Activated CD4-positive, CD25-positive, alpha-beta regulatory T cell treated with anti-CD3 and anti-CD28 coated beads, Interleukin-2, amount 50 U/mL, for 72 hours (primary cell): ENCODE measurements at places on chromosomes 13 and 19.

DNA sequence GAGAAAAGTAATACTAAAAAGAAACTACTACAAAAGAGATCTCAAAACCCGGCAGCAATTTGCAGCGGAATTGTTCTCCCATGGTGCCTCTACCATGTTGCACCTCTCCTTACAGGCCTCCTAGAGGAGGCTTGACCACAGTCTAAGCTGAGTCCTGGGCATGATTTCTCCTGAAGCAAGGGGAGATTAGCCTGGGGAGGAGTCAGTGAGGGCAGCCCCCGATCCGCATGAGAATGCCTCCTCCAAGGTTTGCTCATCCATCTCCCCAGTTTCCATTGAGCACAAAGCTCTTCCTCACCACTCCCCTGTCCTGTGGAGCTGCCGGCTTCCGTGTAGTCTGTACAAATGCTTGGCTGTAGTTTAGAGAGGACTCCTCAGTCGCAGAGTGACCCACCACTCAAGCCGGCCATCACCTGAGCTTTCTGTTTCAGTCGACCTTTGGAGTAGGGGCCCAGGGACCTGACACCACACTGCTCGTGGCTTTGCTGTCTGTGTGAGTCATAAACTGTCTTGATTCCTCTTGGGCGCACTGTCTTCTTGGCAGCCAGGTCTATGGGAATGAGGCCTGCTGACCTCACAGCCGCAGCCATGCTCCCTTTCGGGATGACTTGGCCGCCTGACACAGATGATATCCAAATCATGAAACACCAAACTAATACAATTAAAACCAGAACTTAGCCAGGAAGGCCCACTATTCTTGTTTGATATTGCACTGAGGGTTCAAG is 72.3 kb downstream of the C1QTNF9 start:
- no peak for DNase-seq

DNA sequence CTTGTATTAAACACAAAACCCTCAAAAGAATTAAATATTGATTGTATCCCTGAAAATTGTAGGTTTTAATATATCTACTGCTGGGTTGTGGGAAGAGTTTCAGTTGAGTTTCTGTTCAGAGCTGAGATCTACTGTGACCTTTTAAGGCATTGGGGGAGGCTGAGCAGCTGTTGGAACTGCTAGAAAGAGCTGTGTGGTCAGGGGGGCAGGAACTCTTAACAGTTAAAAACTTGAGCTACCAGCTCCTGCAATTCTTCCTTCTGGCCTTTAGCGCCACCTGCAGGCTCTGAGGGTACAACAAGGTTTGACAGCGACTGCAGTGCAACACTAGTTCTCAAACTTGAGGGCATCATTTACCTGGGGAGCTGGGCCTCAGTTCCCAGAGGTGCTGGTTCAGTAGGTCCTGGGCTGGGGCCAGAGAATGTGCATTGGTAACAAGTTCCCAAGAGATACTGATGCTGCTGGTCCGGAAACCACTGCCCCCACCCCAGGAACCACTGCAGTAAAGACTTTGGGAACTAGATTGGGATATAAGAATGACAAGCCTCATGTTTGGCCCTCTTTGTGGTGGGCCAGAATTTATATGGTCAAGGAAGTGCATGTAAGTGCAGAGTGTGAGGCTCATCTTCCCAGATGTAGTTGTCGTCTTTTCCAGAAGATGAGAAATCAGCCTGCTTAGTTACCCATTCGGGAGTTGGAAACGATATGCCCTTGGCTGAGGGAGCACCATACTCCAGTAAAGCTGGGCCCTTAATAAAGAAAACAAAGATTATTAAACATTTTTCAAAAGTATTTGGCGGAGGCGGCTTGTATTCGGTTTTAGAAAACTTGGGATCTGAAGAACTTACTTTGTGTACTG is 2.6 kb downstream of the RNASEH2B start:
- peak; percentile 90 for DNase-seq

- DNase-seq = no peak
Observed at GRCh38 chr19:8697671-8698432, 743 bp downstream of the ACTL9 start.

- DNase-seq = no peak
Observed at GRCh38 chr19:46863818-46864629, 3.2 kb downstream of the ARHGAP35 start.

GRCh38 chr19:49415102-49415809 is 8.0 kb downstream of the PTH2 start:
- no peak for DNase-seq

DNA sequence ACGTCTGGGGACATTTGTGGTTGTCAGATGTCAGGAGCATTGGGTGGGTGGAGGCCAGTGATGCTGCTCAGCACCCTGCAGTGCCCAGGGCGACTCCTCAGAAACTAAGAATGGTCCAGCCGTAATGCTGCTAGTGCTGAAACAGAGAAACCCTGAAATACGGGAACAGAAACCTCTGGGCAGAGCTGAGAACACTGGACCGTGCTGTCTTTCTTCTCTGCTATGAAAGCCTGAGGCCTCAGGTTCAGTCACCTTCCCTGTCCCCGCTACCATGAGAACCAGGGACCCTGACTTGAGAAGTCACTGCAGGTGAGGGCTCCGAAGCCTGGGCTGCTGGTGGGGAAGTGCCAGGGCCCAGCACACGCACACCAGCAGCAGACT is 13.4 kb downstream of the CAPS start:
- no peak for DNase-seq

- no peak for DNase-seq
Observed at GRCh38 chr13:102901056-102901455, 55.2 kb downstream of the ERCC5 start.

- no peak for DNase-seq
Observed at GRCh38 chr13:97005625-97006262, 11.5 kb upstream of the OXGR1 start.

DNA sequence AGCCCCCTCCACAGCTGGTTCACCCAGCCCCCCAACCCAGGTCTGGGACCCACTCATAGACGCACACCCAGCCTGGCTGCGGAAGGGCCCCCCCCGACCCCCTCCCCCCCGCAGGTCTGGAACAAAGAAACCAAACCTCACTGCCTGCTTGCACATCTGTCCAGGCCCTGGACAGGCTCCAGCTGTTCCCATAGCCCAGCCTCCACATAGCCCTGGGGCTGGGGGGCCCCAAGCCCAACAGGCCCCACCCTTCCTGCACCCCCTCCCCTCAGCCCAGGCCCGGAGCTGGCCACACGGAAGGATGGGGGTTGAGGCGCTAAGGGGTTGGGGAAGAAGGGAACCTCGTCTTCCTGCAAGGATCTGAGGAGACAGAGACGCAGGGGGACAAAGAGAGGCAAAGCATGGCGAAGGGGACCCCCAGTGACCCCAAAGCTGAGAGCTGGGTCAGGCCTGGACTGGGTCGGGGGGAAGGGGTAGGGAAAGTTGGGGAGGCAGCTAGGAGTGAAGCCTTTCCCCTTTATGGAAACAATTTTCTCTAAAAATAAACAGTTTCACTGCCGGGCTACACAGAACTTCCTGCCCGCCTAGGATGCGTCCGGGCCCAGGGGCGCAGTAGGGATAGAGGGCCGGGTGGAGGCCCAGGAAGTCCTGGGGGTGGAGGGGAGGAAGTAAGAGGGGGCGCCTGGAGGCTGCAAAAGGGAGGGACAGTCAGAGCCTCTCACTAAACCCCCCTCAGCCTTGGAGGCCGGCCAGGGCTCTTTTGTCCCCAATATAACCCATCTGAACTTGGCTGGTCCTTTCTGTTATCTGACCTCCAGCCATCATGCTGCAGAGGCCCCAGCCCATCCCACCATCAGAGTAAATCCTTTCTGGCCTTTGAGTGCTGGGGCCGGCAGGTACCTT is 2.4 kb downstream of the KANK2 start:
- DNase-seq = no peak
